DMS153 (cell line): ENCODE measurements at places on chromosomes 13 and 19.

- peak; percentile 18 for DNase-seq
Observed at GRCh38 chr19:4624733-4625362, 14.5 kb upstream of the TNFAIP8L1 start.

DNA sequence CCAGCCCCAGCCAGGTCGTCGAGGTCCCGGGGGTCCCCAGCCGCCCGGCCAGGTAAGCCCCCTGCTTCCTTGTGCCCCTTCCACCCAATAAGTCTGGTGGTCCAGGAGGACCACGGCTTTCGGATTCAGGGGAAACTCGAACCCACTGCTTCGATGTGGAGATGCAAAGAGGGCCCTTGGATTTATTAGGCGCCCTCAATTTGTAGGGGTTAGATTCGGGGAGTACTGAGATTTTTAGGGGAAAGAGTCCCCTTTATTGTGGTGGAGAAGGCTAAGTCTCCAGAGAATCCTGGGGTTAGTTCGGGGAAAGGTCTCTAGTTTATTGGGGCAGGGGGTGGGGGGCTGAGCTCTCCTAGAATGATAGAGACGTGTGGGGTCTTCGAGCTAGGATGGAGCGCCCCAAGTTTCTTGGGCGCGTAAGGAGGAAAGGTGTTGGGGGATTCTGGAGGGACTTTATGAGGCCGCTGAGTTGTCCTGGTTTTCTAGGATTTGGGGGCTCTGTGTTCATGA lies 3.8 kb upstream of the LTBP4 start:
- no peak for DNase-seq

GRCh38 chr13:26051231-26051656 lies 572 bp downstream of the SHISA2 start:
- no peak for DNase-seq

DNA sequence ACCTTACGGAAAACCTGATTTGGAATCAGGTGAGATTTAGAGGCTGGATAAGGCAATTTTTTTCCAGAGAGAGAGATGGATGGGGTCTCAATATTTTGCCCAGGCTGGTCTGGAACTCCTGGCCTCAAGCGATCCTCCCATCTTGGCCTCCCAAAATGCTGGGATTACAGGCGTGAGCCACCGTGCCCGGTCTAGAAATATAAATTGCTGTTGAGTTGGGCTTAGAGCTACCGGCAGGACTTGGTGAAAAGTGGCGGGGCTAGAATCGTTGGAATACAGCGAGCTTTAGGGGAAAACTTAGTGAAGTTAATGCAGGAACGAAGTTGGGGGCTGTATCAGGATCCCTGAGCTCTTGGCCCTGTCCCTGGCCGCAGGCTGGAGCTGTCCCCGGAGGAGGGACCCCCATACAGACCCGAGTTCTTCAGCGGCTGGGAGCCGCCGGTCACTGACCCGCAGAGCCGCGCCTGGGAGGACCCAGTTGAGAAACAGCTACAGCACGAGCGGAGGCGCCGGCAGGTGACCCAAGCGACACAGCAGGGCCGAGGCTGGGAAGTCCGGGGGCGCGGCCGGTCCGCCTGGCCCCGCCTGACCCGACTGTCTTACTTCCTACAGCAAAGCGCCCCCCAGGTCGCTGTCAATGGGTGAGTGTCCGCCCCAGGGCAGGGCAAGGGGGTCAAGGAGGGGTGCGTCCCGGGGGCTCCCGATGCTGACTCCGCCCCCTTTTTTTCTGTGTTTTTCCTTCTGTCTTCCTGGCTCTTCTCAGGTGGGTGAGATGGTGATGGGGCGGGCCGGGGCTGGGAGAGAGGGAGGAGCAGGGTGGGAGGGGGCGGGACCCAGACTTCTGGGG lies 7.6 kb downstream of the EPS8L1 start:
- DNase-seq = no peak

DNA sequence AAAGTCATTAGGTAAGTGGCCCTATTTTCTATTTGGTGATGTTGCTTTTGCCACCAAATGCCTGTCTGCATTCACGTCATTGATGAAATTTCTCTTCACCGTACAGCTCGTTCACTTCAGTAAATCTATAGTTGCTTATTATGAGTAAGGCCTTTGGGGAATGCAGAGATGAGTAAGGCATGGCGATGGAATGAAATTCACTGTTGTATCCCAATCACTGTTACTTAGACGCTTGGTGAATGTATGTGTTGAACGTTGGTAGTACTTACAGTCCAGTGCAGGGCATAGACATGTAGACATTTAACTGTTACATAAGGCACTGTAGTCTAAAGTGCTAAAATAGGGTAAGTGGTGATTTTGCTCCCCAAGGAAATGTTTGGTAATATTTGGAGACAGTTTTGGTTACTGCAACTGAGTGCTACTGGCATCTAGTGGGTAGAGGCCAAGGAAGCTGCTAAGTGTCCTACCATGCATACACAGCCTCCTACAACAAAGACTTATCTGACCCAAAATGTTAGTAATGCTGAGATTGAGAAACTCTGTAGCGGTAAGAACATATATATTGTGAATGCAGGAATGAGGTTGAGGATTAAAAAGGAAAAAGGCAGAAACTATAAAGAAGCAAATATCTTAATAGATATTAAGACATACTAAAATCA lies 5.8 kb downstream of the AKAP11 start:
- no peak for DNase-seq

DNA sequence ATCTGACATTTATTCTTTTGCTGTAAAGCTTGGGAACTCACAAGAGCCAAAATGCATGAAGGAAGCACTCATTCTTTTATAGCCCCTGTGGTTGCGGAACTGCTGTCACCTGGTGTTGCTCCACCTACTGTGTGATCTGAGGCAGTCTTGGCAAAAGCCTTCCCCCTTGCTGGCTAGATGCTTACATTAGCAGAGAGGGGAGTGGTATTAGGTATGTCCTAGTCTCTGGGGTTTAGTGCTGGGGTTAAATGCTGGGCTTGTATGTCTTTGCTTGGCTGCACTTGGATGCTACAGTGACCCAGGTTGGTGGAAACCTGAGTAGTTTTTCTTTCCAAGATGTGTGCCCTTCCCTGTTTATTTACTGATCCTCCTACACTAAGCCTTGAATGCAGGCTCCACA lies 99.3 kb downstream of the WDFY2 start:
- no peak for DNase-seq

DNA sequence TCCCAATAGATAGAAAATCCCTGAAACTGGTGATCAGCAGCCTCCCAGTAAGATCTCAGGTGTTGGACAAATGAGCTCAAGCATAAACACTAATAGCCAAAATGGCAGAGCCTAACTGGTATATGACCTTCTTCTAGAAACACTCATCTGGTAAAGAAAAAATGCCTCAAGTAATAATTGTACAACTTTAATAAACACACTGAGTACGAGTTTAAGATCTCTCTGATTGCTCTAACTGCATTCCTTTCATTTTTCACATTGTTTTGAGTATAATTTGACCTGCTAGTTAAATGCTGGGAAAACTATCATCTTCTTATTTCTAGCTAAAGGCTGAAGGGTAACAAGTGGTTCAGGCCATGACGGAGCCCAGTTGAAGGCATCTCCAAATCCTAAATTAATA lies 2009.5 kb upstream of the PCDH20 start:
- no peak for DNase-seq

DNA sequence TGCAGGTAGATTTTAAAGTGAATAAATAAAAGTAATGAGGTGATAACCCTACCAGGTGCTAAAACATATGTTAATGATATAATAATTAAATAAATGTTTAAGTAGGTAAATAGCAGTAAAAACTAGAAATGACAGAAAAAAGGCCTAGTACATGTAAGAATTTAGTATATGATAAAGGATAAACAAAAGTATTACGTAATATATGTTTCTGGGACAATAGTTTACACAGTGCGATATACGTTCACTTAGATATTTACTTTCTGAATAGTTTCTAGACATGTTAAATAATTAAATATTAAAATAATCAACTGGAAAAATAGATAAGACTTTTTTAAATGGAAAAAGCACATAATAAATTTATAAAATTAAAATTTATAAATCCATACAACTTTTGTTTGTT lies 340.9 kb downstream of the LIG4 start:
- no peak for DNase-seq

DNA sequence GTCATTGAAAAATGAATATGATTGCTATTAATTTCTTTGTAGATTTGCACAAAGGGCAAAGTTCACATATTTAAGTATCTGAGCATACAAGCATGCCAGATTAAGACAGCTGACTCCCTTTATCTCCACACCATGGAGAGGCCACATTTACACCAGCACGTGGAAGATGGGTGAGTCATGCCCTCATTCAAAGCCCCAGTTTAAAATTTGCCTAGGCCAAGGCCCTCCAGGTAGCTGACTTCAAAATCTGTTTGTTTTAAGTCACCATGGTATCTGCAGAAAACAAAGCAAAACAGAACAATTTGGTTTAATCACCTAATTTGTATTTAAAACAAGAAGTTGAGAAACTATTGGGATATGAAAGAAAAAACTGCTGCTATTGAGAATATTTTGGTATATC lies 109.2 kb downstream of the ESD start:
- DNase-seq = peak; percentile 56

- DNase-seq = peak; percentile 48
Observed at GRCh38 chr19:39557811-39558623, 18.1 kb upstream of the EID2 start.

DNA sequence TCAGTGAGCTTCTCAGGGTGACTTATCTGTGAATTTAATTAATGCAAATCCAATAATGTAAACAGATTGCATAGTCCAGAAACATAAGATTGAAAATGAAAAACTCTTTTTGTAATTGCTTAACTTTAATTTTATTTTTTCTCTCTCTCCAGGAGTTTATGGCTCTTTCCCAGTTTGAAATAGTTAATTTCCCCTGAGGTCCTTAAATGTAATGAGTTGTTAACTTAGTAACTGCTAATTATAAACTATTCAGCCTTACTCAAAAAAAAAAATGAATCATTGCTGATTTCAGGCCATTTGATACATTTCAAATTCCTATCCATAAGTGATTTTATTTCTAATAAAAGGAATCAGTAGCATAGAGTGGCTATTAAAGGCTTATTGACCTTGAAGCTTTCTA lies 84.1 kb upstream of the TRPC4 start:
- no peak for DNase-seq

- no peak for DNase-seq
Observed at GRCh38 chr19:1250437-1251260, 2.3 kb downstream of the MIDN start.

GRCh38 chr19:42288387-42288786 lies 13.5 kb upstream of the PRR19 start:
- no peak for DNase-seq

DNA sequence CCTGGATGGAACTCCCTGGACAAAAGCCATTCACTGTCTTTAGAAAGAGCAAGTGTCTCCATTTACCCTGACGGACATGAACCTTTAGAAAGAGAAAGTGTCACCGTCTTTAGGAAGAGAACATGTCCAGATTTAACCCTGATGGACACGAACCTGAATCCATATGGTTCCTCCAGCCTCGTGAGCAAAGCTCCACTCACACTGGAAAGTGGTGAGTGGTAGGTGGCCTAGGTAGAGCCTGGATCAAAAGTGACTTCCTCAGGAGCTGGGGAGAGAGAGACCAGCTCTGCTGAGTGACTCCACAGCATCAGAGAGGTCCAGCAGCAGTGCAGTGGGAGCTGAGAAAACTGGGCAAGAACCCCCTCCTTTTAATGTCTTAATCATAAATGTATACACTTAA lies 59.8 kb upstream of the IRS2 start:
- no peak for DNase-seq

GRCh38 chr13:114054830-114055439 lies 77.5 kb downstream of the RASA3 start:
- DNase-seq = no peak

- DNase-seq = no peak
Observed at GRCh38 chr19:36745870-36746269, 26.7 kb downstream of the ZNF850 start.

GRCh38 chr13:113601166-113602070 lies 16.9 kb downstream of the TFDP1 start:
- DNase-seq = no peak

- no peak for DNase-seq
Observed at GRCh38 chr13:105597573-105597972, 937.9 kb downstream of the EFNB2 start.

DNA sequence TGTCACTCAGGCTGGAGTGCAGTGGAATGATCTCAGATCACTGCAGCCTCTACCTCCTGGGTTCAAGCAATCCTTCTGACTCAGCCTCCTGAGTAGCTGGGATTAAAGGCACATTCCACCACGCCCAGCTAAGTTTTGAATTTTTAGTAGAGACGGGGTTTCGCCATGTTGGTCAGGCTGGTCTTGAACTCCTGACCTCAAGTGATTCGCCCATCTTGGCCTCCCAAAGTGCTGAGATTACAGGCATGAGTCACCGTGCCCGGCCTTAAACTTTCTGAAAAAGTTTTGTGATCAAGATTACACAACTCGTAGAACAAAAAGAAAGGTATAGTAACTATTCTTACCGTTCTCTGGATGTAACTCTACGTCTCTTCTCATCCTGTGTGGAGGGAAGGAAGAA lies 21.2 kb downstream of the DNMT1 start:
- DNase-seq = no peak

GRCh38 chr19:49718511-49718910 lies 27.6 kb downstream of the CPT1C start:
- no peak for DNase-seq

DNA sequence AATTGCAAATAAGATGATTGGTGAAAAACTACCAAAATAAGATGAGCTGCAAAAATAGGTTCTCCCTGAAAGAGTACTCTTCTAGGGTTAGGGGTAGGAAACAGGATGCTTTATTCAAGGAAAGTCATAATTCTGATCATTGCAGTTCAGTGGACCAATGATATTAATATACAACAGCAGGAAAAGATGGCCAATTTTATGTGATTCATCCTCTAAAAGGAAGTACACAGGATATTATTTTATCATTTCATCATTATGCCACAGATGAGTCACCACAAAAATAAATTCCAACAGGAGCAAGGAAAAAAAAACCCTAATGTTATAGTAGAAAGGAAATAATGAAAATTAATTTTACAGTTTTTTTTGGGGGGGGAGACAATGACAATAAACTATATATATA lies 205.0 kb downstream of the NALCN start:
- DNase-seq = no peak

- DNase-seq = no peak
Observed at GRCh38 chr19:33175156-33175782, 18.9 kb upstream of the LRP3 start.

DNA sequence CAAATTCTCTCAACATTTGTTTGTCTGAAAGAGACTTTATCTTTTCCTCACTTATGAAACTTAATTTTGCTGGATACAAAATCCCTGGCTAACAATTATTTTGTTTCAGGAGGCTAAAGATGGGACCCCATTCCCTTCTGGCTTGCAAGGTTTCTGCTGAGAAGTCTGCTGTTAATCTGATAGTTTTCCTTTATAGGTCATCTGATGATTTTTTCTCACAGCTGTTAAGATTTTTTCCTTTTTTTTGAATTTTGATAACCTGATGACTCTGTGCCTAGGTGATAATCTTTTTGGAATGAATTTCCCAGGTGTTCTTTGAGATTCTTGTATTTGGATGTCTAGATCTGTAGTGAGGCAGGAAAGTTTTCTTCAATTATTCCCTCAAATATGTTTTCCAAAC lies 2661.4 kb downstream of the PCDH9 start:
- DNase-seq = no peak

GRCh38 chr13:31944262-31945160 lies 87.1 kb upstream of the FRY start:
- no peak for DNase-seq

GRCh38 chr13:21069561-21070004 lies 8.2 kb upstream of the LATS2 start:
- no peak for DNase-seq
